ENCODE measurements at places on chromosomes 2 and 18.

GRCh38 chr2:23556929-23557328 lies 171.9 kb downstream of the KLHL29 start:
- DNase-seq = no peak

- DNase-seq = no peak
Observed at GRCh38 chr2:15115776-15116175, 445.4 kb downstream of the NBAS start.

- DNase-seq = no peak
Observed at GRCh38 chr2:97851172-97851571, 137.8 kb downstream of the ZAP70 start.

- DNase-seq = no peak
Observed at GRCh38 chr18:64116571-64117175, 32.2 kb downstream of the LINC00305 start.

GRCh38 chr2:23592061-23592685 lies 207.2 kb downstream of the KLHL29 start:
- no peak for DNase-seq

DNA sequence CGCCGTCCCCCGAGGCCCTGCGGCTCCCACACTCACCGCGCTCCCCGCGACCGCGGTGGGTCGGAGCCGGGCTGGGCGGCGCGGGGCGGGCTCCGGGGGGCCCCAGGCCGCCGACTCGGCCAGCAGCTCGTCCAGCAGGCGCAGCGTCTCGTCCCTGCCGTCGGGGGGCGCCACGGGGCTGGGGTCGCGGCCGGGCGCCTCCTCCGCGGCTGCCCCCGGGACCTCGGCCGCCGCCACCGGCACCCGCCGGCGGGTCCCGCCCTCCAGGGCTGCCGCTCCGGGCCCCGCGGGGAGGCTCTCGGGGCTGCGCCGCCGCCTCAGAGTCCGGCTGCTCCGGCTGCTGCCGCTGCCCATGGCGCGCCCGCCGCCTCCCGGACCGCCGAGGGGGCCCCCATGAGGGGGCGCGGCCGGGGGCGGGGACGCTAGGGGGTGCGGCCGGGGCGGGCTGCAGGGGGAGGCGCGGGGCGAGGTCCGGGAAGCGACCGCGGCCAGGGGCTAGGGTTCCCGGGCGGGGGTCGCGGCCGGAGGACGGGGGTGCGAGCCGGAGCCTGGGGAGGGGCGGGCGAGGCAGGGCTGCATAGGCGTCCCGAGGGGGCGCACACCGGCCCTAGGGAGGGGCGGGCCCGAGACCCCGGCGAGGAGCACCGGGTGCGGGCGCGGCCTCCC lies at the start of gene CYS1:
TSS of gene CYS1 (minus strand) at position 542 of the 666 bp plus-strand sequence. CDS start at position 354, 188 bp downstream.
- no peak for DNase-seq

- no peak for DNase-seq
Observed at GRCh38 chr2:102034683-102035548, 43.2 kb downstream of the IL1R2 start.

- DNase-seq = no peak
Observed at GRCh38 chr18:28091197-28091596, 85.7 kb downstream of the CDH2 start.

- DNase-seq = no peak
Observed at GRCh38 chr18:904218-905090, at the start of gene ADCYAP1. ADCYAP1 (plus strand) TSS chr18:904871; CDS start chr18:905387, 516 bp downstream.

- no peak for DNase-seq
Observed at GRCh38 chr18:72171596-72171995, 372.5 kb downstream of the CBLN2 start.

GRCh38 chr2:47119001-47119400 lies 36.1 kb downstream of the STPG4 start:
- no peak for DNase-seq

DNA sequence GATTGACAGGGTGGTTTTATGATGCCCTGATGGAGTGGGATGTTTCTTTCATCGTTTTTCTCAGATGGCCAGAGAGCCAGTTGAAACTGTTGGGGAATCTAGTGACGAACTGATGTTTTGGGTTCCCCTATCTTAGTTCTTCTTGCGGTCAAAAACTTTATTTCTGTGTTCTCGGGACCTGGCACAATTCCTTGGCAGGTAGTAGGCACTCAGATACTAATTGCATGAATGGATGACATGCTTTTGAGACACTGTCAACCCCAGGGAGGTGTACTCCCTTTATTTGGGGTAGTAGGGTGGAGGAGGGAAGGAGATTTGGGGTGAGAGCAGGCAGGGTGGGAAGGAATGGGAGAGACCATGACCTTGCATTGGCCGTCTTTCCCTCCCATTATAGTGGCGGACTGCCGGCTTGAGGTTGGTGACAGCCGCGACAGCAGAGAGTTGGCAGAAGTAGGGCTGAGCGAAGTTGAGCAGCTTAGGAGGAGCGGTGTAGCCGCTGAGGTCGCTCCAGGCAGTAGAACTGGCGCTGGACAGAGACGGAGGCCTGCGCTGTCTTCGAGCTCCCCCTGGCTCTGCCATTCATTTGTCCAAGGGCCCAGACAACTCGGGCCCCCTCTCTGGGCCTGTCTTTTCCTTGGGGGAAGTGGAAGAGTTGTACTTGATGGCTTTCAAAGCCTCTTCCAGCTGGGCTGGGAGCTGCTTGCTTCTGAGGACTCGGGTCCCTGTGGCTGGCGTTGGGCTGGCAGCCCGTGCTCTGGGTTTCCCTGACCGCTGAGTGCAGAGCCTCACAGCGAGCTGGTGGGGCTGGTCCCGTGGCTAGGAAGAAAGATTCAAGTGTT lies 2.6 kb downstream of the TET3 start:
- peak; percentile 46 for DNase-seq

GRCh38 chr2:71531522-71532047 lies 78.2 kb downstream of the DYSF start:
- no peak for DNase-seq

DNA sequence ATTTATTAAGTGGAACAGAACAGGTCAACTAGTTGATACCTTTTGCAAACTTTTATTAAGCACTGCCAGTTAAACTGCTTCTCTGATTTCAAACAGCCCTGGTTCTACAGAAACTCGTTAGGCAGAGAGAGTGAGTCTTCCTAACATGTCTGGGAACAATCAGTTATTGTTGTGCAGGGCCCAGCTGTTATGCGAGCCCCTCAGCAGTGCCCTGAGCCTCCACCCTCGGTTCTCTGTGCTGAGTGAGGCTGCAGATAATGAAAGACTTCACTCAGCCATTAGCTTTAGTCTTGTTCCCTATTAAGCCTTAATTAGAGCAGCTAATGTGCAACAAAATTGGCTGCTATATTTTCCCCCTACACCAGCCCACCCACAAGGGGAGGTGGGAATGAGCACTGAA lies 39.6 kb downstream of the KCTD18 start:
- DNase-seq = no peak

DNA sequence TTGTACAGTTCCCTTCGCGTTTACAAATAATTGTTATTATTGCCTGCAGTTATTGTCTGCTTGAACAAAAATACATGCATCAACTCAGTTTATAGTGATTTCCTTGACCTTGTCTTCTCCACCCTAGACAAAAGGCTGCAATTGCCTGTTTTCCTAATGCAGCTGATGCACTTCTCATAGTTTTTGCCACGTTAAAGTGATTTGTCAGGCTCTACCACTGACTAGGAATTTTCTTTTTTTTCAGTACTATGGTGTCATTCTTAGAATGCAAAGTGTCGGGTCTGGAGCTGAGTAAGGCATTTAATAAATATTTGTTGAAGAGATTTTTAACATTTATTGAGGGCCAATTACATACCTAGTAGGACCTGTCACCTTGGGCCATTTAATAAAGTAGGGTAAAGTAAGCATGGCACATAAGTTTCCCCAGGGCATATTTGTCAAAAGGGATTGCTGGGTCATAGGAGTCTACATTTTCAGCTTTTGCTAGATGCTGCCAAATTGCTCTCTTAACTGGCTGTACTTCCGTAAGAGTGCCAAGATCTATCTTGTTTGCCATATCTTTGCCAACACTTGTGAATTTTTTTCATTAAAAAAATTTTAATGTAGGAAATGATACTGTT lies 24.1 kb downstream of the ACSL3 start:
- DNase-seq = no peak

- no peak for DNase-seq
Observed at GRCh38 chr2:175621821-175622220, 380.2 kb downstream of the LNPK start.

DNA sequence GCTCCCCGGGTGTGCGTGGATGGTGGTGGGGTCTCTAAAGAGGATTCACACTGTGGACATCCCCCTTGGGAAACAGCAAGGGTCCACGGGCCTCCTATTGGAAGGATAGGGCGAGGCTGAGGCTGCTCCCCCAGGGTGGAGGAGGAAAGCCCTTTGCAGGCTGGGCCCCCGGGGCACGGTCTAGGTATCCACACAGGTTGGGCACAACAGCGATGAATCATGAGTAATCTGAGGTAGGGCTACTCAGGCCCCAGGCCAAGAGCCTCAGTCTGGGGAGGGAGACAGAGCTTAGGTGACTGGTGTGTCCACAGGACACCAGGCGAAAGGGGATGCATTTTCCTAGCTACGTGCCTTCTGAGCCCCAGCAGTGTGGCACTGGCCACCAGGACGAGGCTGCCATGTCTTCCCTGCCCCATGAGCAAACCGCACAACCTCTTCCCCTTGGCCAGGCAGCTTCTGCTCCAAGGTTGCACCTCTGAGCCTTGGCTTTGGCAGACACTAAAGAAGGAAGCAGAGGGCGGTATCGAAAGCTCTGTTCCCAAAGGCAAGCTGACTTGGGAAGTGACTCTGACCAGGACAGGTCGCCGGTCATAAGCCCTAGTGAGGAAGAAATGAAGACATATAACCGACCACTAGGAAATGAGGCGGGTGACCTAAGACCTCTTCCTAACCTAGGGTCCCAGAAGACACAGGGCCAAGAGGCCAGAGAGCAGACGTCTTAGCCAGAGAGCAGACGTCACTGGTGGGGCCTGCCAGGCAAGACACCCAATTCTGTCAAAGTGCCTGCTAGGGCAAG lies 14.6 kb upstream of the SEMA4C start:
- no peak for DNase-seq

DNA sequence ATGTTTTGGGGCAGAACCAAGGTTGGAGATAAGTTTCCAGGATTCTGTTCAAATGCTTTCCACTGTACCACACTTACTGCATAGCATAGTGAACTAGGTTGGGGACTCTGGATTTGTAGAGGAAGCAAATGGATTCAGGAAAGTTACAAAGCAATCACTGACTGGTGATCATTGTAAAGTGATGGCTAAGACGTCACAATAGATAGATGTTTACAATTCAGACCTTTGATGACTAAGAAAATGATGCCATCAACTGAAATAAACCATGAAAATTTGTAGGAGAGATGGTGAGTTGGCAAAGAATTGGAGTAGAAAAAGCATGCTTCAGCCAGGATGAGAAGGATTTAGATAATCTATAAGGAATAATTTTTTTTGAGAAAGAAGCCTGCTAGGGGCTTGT lies 178.0 kb downstream of the UBE2E3 start:
- no peak for DNase-seq

DNA sequence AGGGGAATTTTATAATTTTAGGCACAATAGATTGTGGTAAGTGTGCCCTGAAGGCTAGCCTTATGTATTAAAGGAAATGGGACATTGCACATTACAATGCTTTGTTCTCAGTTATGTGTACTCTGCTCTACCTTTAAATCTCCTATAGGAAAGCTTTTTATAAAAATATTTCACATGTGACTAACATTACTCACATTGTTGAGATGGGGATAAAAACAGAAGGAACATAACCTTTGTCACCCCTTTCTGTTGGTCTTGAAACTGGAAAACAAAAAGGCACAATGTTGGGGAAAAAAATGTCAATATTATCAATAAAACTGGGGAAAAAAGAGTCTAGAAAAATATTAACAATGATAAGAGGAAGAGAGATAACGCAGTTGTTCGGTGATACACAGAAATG lies 17.3 kb upstream of the STAT1 start:
- DNase-seq = no peak

DNA sequence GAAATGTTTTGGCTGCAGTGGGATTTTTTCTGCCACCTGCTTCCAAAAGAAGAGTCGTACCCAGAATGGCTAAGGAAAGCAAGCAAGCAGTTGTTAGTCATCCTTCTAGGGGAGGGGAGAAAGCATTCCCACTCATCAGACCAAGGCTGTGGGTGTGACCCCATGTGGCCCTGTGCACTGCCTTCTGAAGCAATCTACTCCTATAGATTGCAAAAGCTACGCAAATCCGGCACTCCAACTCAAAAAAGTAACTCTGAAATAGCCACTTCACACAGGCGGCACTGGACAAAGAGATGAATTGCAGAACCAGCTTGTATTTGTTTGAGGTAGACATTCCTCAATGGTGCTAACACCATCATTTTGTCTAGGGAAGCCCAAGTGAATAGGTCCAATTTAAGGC lies 44.3 kb downstream of the ST3GAL5 start:
- no peak for DNase-seq

- DNase-seq = no peak
Observed at GRCh38 chr2:20224716-20225293, at the start of gene SDC1. SDC1 (minus strand) TSS chr2:20225130; CDS start chr2:20224867, 263 bp downstream.

- no peak for DNase-seq
Observed at GRCh38 chr2:219448776-219449341, 14.2 kb downstream of the SPEG start.

DNA sequence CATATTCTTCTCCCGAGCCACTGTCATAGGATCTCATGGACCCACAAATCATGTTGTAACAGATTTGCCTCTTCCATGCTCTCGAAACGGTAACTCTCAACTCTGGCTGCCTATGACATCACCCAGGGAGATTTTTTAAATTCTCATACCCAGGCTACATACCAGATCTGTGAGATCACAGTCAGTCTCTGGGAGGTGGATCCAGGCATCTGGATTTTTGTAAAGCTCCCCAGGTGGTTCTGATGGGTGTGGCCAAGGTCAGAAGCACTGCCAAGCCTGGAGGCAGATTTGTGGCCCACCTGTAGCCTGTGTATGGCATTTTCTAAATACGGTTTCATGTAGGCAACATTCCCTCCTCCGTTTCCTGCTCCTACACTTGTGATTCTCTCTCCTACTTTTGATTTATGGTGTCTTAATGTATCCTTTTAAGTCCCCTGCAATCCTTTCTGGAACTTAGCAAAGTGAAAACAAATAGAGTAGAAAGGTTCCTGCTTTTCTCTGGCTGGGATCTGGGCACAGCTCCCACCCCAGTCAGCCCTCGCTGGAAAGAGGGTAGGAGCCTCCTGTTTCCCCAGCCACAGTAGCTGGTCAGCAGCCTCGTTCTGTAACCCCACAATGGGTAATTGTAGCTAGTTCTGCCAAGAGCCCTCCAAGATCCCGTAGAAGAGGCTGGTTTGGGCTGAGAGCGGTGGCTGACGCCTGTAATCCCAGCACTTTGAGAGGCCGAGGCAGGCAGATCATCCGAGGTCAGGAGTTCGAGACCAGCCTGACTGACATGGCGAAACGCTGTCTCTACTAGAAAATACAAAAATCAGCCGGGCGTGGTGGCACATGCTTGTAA lies 96.2 kb downstream of the KLHL29 start:
- no peak for DNase-seq

DNA sequence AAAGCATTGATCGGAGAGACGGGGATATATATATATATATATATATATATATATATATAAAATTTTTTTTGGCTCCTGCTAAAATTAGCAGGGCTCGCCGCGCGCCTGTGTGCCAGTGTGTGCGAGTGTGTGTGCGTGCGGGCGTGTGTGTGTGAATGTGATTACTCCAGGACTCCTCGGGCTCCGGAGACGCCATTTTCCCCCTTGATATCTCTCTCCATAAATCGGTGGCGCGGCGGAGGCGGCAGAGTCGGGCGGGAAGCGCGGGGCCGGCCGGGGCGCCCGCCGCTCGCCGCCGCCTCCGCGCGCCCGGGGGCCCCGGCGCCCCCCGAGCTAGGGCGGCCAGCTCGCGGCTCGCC lies 795 bp upstream of the SETBP1 start:
- peak; percentile 64 for DNase-seq

- DNase-seq = no peak
Observed at GRCh38 chr18:32401621-32402020, 69.1 kb downstream of the GAREM1 start.

Measured in left ventricle myocardium inferior (tissue), 1 donor.